Mesenteric fat pad (tissue), 1 donor: ENCODE measurements at places on chromosomes 6 and 20. TPM values are rescaled to one million over a fixed set of nuclear protein-coding genes. Genes with fewer than 3 reads are reported as not detected.
A peak's percentile ranks its signal among the peaks of the same experiment; 100 is the strongest.

The CDH22 gene
- total RNA-seq = 0.35 TPM

The PRR18 gene
- 1.0 TPM for total RNA-seq

The C6orf15 gene
- total RNA-seq = not detected

The RHAG gene
- total RNA-seq = not detected

GRCh38 chr6:2853769-2854395 is 12.2 kb upstream of the SERPINB1 start:
- DNase-seq = no peak

DNA sequence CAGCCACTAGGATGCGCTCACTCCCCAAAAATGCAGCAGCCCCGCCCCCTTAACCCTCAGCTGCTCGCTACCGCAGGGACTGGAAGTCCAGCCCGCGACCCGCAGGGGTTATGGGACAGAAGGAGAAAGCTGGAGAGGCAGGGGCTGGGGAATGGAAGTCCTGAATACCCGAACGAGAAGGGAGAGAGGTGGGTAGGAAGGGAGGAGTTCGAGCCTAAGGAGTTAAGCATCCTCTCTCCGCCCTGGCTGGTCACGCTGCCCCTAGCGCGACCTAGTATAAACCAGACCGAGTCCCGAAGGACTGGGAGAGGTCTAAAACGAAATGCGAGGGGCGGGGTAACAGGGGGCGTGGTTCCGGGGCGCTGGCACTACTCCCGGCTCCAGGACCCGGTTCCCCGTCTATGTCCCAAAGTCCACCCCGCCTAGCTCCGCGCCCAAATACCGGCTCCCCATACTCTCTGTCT is 448 bp upstream of the DDAH2 start:
- peak; percentile 93 for DNase-seq

DNA sequence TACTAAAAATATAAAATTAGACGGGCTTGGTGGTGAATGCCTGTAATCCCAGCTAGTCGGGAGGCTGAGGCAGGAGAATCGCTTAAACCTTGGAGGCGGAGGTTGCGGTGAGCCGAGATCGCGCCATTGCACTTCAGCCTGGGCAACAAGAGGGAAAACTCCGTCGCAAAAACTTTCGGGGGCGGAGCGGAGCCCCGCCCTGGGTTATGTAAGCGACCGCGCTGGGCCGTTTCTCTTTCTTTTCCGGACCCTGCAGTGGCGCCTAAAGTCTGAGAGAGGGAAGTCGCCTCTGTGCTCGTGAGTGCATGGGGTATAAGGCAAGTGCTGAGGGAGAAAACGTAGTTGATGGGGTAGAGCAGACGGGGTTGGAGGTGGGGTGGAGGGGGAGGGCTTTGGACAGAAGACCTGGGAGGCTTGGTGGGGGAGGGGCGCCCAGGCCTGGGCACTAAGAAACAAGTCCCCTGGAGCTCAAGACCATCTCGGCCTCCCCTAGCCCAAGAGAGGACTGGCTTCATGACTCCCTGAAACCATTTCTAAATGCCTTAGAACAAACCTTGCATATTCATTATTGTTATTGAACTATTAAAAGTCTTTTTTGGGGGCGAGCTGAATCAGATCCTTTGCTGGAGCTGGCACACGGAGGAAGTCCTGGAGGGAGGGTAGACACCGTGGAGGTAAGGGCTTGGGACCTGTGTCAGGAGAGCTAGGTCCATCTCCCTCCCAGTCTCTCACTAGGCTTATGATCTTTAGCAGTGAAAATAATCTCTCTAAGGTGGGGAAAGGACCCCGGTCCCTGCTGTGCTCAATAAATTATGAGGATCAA is 2.7 kb upstream of the MICA start:
- DNase-seq = peak; percentile 93

DNA sequence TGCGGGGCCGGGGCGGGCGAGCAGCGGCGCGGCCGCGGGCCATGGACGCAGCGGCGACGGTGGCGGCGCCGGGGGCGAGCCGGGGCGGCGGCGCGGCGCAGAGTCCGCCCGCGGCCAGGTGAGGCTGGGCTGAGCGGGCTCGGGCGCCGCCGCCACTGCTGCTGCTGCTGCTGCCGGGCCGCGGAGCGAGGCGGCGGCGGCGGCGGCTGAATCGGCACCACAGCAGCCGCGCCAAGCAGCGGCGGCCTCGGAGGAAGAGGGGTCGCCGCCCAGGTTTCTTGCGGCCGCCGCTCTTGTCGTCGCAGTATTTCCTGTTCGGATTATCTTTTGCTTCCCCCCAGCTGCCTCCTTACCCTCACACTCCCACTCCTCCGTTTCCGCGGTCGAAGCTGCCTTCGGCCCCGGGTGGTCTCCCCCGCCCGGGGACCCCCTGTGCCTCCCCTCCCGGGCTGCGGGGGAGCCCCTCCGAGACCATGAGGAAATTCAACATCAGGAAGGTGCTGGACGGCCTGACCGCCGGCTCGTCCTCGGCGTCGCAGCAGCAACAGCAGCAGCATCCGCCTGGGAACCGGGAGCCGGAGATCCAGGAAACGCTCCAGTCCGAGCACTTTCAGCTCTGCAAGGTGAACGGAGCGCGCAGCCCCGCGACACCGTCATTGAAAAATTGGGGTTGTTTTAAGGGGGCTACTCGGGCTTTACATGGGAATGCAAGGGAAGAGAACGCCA is at the start of gene STXBP5:
Gene STXBP5, plus strand, starts transcription at position 358 of the 726 bp plus-strand sequence. Its CDS starts 116 bp downstream, at position 474.
- no peak for DNase-seq

DNA sequence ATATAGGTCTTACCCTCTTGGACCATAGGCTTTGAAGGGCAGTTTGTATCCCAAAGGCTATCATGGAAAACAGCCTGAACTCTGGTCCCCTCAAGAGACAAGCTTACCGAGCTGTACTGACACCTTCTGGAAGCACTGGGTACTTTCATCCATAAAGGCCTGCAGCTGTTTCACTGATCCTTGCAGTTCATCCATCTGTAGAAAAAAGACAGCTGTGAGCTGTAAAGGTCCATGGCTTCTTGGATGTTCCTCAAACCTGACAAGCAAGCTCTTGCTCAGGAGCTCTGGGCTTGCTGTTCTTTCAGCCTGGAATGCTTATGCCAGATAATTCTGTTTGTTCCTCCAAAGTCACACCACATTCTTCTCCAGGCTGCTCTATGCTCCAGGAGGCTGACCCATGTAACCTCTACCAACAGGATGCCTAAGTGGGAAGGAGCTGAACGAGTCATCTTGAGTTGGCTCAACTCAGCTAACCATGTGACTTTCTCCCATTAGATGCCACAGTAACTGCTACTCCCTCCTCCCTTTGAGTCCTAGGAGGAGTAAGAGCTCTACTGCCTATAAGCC is 8.8 kb upstream of the NDRG3 start:
- no peak for DNase-seq

DNA sequence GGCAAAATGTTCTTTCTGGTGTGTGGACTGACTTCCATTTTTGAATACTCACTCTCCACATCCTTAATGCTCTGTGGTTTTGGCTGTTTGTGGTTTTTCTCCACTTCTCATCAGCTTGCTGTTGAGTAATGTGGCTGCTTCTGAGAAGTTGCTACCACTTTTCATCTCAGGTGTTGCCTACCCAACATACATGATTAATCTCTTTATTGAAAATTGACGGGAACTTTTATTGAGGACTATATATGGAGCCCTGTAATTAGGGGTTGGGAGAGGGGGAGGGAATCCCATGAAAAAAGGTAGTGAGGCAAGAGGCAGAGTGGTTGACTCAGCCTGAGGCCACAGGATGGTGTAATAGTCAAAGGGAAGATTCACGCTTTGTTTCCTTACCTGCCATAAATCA is 17.6 kb downstream of the IL22RA2 start:
- DNase-seq = no peak
